NCI-H1048 (cell line): ENCODE measurements at places on chromosomes 11 and 22.

DNA sequence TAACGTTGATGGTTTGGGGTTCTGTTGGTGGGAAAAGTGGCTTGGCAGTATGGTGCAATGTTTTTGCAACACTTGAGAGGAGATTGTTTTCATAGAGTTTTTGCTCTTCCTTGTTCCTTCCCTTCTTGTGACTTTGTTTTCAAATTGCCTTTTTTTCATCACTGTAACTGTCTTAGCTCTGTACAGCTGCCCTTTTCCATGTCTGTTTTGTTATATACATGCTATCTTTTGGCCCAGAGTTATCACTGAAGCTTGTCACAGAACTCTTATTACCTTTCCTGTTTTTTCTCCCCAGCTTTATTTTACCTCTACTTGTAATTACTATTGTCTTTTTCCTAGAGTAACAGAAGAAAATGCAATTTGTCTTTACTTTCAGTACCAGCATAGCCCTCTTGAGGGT, 154.1 kb downstream of the DDX10 start:
- no peak for DNase-seq

GRCh38 chr11:30388957-30389356, 66.1 kb downstream of the ARL14EP start:
- DNase-seq: no peak

DNA sequence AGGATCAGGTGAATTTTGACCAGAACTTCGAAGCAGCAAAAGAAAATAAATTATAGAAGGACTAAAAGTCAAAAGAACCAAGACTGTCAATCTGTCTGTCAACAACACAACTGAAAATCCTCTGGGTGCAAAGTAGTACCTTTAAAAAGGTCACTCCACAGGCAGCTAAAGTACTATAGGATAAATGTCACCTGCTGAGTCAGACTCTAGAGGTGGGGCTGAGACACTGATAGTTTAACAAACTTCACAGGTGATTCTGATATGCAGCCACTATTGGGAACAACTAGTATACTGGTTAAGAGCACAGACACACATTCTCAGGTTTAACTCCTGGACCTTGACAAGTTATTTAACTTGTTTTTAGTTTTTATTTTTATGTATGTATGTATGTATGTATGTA, 107.3 kb downstream of the FCHSD2 start:
- no peak for DNase-seq

DNA sequence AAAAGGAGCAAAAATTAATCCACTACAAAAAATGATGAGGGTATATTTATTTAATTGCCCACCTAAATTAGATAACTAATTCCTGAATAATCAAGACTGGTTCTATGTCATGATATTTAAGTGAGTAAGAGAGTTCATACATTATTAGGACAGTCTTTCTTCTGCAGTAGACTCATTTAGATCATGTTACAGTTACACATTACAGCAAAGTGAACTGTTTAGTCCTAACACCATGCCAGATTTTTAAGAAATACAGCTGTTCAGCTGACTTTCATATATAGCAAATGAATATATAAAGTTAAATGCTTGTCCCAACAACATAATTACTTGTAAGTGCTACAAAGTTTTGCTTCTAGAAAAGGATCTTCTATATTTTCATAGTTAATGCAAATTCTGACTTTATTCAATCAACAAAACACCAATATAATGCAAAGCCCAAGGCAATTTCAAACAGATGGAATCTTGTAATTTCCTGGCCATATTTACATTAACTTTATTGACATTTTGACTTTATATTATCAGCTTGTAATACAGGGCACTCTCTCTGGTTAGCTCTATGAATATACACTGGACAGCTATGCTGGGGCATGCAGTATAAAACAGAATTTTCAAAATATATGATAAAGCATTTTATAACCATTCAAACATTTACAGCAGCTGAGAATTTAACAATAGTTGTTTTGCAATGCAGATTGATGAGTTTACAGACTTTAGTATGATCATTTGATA, 45.7 kb upstream of the TP53AIP1 start:
- DNase-seq: no peak

- DNase-seq: no peak
Measured at GRCh38 chr11:128684549-128685401, 9.1 kb upstream of the FLI1 start.

GRCh38 chr11:87722756-87723565, 452.3 kb downstream of the RAB38 start:
- peak; percentile 40 for DNase-seq

- no peak for DNase-seq
Measured at GRCh38 chr11:7418906-7419305, 66.4 kb upstream of the OLFML1 start.

DNA sequence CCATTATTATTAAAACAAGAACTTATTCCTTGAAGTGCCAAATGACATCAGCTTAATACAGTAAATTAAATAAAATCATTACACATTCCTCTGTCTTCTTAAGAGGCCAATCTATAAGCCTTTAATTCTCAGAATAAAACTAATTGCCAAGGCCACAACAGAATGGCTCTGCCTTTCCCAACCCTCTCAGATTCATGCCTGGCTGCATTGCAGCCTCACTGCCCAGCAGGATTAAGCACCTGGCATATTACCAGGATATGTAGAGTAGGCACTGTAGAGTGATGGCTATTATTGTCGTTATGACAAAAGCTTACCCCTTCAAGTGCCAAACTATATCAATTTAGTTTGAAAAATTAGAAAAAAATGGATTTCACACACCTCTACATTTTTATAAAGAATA, 9.4 kb upstream of the CALCA start:
- DNase-seq: no peak

GRCh38 chr11:116972691-116973090, 125.5 kb downstream of the SIK3 start:
- DNase-seq: no peak

GRCh38 chr11:32426819-32427615, 8.3 kb downstream of the WT1 start:
- DNase-seq: no peak

- no peak for DNase-seq
Measured at GRCh38 chr22:48236261-48236660, 1473.8 kb downstream of the TBC1D22A start.

- no peak for DNase-seq
Measured at GRCh38 chr11:73862986-73863385, 13.7 kb downstream of the COA4 start.

- no peak for DNase-seq
Measured at GRCh38 chr11:15615398-15616096, 500.8 kb downstream of the INSC start.

GRCh38 chr11:1983601-1983961, 14.1 kb downstream of the H19 start:
- DNase-seq: no peak

DNA sequence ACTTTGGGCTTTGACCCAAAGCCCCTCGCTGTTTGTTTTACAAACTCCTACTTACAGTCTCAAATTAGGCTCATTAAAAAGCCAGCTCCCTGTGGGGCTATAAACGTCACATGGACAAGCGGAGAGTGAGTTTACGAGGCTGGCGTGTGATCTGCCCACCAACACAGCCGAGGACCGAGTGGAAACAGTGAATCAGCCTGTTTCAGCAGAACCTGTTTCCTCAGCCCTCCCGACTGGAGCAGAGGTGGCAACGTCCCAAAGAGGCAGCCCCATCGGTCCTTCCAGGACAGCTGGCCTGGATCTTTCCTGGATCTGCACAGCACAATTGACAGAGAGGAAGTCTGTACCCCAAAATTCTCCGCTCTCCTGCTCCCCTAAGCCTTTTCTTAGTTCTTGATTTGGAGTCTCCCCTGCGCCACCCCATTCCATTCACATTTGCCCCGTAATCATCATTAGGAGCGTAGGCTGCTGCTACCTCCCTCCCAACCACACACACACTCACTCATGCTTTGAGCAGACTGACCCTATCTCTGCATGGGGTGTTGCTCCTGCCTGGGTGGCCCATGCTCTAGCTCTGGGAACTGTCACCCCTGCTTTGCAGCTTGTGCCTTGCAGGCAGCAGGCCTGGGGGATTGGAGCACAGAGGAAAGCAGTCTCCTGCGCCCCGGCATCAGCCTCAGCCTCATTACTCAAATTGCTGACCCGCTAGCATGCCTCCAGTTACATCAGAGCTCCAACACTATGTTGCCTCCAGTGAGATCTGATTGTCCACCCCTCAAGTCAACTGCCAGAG, 117.8 kb downstream of the NAT10 start:
- no peak for DNase-seq

DNA sequence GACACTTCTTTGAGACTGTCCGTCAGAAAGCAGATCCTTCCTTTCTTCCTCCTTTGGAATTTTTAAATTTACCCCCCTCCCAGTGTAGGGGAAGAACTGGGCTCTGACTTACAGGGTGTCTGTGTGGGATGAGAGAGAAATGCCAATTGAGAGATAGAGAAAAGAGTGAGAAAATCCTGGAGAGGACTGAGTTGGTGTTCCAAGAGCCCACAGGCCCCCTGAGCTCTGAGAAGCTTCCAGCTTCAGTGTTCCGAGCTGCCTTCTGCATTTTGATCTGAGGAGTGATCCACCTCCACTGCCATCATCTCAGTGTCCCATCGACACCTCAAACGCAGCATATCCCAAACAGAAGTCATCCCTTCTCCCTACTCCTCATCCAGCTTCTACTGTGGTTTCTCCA, 70.7 kb upstream of the GRK3 start:
- no peak for DNase-seq

GRCh38 chr11:46352063-46352841, 5.0 kb downstream of the DGKZ start:
- DNase-seq: peak; percentile 48

DNA sequence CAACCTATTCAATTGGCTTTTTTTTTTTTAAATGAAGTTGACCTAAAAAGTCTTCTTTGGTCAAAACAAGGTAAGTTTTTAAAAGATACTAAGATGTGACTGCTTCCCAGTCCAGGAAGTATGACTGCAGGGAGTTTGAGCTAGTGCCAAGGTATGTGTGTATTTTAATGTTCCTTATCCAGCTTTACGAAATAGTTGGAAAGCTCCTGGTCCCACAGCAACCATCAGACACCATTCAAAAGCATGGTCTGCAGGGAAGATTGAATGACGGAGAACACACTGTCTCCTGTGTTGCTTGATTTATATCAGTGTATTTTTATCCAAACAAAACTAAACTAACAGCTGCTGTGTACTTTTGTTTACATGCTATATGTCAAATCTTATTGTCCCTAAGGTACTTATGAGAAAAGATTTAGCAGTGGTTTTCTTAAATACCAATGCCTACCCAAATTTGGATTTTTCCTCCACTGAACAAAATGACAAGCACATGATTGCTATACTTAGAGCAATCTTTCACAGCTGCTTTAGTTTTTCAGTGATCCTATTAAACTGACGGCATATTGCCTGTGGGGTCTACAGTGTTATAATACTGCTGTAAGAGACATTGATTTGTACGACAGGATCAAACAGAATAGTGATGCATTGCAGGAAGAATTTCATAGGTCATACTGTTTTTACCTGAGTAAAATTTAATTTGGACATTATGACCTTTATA, 122.9 kb downstream of the DCDC1 start:
- no peak for DNase-seq

GRCh38 chr11:77191429-77191822, 63.4 kb downstream of the MYO7A start:
- no peak for DNase-seq

GRCh38 chr11:115365907-115366306, 138.3 kb downstream of the CADM1 start:
- no peak for DNase-seq

DNA sequence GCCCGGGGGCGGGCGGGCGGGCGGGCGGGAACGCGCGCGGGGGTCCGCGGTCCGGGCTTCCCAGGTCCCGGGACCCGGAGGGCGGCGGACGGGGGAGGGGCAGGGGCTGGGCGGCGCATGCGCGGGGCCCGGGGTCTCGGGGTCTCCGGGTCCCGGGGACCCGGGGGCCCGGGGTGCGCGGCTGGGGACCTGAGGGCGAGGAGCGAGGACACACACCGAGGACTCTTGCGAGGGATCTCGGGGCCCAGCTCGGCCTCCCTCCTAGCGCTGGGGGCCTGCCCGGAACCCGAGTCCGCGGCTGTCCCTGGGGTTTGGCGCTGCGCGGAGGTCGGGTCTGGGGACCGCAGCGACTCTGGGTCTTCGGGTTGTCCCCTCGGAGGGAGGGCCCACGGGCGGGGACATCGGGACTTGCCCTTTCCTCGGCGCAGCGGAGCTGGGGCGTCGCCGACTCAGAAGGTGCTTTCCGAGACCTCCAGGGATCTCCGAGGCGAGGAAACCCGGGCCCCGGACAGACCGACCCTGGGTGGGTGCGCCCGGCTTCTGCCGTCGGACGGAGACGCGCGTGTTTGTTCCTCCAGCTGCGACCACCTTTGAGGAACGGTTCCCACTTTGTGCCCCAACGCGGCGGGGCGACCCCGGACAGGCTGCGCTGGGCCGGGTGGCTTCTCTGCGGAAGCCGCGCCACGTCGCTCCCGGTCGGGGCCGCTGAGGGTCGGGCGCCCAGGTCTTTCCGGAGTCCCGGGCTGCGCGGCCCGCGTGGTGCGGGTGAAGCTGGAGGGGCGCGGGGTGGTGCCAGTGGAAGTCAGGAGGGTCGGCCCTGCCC, 540 bp downstream of the PPARA start:
- DNase-seq: no peak

DNA sequence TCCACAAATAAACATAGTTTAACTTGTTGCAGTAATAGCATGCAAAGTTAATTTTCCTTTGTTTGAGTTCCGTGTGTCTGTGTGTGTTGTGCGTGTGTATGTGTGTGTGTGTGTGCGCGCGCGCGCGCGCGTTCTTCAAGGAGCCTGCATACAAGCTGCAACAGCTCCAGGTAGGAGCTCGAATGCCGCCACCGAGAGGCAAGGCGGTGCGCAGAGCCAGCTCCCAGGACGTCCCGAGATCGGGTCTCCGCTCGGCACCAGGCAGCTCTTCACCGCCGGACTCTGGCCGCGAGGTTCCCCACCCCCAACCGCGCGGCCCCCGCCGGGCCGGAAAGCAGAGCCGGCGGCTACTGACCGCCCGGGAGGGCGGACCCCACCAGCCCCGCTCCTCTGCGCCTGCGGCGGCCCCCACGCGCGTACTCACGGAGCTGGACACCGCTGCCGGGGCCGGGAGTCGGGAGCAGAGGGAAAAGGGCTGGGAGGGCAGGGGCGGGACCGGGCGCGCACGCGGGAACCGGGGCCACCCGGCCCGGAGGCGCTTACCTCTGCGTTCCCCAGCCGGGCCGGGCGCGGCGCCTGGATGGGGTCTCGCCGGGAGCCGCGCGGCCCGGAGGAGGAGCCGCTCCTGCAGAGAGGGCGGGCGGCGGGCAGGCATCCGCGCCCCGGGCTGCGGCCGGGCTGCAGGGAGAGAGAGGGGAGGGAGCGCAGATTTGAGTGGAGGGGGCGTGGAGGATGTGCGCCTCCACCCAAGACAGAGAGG, 40.4 kb upstream of the AKIP1 start:
- no peak for DNase-seq

- no peak for DNase-seq
Measured at GRCh38 chr11:119533921-119534736, 111.2 kb upstream of the THY1 start.

GRCh38 chr11:24872186-24872585, 375.3 kb downstream of the LUZP2 start:
- no peak for DNase-seq

GRCh38 chr11:110086892-110087309, 6.3 kb upstream of the ZC3H12C start:
- DNase-seq: no peak

DNA sequence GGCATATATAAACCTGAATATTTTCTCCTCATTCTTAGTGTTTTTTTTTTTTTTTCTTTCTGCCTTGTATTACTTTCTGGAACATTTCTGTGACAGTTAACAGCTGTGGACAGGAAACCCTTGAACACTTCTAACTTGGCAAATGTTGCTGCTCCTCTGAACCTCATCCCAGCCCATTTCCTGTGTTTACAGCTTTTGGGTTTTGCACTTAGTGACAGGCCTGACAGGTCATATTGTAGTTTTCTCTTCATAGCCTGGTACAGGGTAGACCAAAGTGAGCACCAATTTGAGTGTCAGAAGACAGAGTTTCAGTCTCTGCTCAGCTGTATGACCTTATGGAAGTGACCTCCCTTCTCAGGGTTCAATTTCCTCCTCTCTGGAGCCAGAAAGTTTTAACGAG, 91.6 kb downstream of the STIM1 start:
- DNase-seq: no peak
